ENCODE measurements at places on chromosomes 2 and 18. TPM values are rescaled to one million over a fixed set of nuclear protein-coding genes. Genes with fewer than 3 reads are reported as not detected.
A peak's percentile ranks its signal among the peaks of the same experiment; 100 is the strongest.

GRCh38 chr2:178761759-178762371, 45.4 kb downstream of the TTN start:
- peak; percentile 66 for DNase-seq

Gene ADCYAP1
- 29.7 TPM for polyA plus RNA-seq

Gene SLC35G4
- not detected for polyA plus RNA-seq

DNA sequence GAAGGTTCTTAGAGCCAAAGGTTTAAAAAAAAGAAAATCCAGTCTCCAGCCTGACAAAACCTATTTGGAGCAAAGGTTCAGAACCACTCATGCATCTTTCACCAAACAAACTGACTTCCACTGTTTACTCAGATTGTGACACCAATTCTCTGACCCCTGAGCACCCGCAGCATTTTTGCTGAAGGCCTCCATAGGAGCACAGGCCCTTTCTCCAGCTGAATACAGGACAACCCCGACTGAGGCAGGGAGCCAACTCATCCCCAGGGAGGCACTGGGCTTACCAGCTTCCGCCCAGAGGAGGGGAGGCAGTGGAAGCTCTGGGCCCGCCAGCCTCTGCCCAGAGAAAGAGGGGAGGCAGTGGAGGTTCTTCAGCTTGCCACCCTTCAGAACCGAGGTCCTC, 51.0 kb upstream of the CNGA3 start:
- no peak for DNase-seq

DNA sequence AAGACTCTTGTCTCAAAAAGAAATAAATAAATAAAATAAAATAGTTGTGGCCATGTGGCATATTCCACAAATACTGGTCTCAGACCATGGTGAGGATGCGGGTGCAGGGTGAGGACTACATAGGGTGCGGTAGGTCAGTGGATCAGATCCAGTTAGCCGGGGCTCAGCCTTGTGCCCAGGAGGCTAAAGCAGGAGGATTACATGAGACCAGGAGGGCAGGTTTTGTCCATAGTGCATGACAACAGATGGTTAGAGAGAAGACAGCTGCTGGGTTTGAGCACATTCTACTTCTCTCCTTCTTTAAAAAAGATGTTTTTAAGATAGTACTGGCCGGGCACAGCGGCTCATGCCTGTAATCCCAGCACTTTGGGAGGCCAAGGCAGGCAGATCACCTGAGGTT, 12.8 kb upstream of the PSD4 start:
- no peak for DNase-seq

GRCh38 chr2:132816234-132816633, 146.2 kb upstream of the LYPD1 start:
- DNase-seq, result no peak

DNA sequence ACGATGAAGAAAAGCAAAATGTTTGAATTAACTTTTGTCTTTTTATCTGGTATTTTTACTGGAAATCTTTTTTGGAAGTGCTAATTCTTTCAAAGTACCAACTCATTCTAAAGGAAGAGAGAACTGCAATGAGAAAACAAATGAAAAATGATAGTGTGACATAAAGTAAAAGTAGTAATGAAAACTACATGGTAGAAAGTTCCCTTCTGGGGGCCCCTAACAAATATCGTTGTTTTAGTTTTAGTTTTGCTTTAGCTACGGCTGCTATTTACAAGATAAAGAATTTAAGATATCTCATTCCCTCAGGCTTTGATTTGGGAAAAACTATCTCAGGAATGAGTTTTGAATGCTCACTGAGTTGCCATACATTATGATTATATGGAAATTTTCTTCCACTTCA, 161.4 kb downstream of the XIRP2 start:
- DNase-seq, result no peak

Gene ABHD1
- polyA plus RNA-seq, result 0.64 TPM

- peak; percentile 37 for DNase-seq
Observed at GRCh38 chr18:76622651-76623050, 127.6 kb upstream of the ZNF516 start.

DNA sequence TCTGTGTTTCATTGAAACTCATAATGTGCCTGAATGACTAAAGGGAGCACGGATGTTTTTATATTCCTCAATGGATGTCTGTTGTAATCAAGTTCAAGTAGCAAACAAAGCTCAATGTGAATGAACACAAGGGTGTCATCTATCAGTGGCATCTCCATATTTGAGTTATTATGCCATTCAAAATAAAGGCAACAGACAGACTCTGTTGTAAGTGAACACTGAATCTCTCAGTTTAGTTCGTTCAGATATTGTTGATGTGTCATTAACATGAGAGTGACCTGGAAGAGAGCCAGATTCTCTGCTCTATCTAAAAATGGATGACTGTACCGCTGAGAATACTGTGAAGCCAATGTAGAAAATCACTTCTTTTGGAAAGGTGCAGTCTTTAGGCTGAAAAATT, 118.7 kb downstream of the NUP35 start:
- DNase-seq, result peak; percentile 39

Gene LYPD6
- polyA plus RNA-seq, result 2.7 TPM

GRCh38 chr18:37156330-37156942, 327.5 kb downstream of the KIAA1328 start:
- no peak for DNase-seq

Gene ANKRD29
- 1.2 TPM for polyA plus RNA-seq

- DNase-seq, result peak; percentile 65
Observed at GRCh38 chr2:38540580-38541286, 62.0 kb downstream of the HNRNPLL start.

Gene FER1L5
- polyA plus RNA-seq, result not detected

Gene EVX2
- polyA plus RNA-seq, result 0.14 TPM

DNA sequence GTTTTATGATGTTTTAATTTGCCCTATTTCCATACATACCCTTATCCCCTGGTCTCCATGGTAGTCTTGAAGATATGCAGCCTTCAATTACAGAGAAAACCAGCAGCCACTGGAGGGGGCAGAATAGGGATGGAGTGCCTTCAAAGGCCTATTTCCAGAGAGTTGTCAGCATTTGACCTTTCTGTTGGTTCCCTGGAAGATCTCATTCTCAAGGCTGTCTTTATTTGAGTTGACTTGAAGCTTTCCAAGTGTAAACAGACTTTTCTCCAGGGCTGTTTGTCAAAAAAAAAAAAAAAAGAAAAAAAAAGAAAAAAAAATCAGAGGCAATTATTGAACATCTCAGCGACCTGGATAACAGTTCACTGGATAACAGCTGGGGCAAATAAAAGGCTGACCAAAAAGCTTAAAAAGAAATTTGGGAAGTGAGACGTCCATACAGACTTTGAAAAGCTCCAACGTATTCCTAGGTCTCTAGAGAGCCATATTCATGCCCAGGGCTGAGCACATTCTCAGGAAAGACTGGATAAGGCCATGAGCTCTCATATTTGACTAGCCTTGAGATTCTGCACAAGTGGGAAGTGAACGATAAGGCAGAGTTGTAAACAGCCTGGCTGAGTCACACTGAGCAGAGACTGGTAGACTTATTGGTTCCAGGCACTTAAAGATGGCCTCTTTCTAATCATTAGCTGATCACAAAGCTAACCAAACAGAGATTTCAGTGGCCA, 126.6 kb downstream of the VAPA start:
- DNase-seq, result no peak

Gene OXER1
- polyA plus RNA-seq, result 0.24 TPM

Gene EGR4
- polyA plus RNA-seq, result 0.83 TPM

- DNase-seq, result peak; percentile 29
Observed at GRCh38 chr18:48133671-48134251, 203.3 kb upstream of the SMAD2 start.

Gene ALK
- polyA plus RNA-seq, result 0.41 TPM

Gene ALKAL2
- not detected for polyA plus RNA-seq

- DNase-seq, result no peak
Observed at GRCh38 chr18:10511236-10511635, 14.6 kb upstream of the NAPG start.

- DNase-seq, result no peak
Observed at GRCh38 chr18:13393338-13393737, 174.8 kb downstream of the LDLRAD4 start.

Gene AKAIN1
- not detected for polyA plus RNA-seq

GRCh38 chr2:160783474-160783873, 289.9 kb upstream of the RBMS1 start:
- DNase-seq, result no peak

- no peak for DNase-seq
Observed at GRCh38 chr2:241720560-241720959, 13.9 kb upstream of the D2HGDH start.

GRCh38 chr2:45612285-45612684, 1.2 kb upstream of the SRBD1 start:
- DNase-seq, result no peak

DNA sequence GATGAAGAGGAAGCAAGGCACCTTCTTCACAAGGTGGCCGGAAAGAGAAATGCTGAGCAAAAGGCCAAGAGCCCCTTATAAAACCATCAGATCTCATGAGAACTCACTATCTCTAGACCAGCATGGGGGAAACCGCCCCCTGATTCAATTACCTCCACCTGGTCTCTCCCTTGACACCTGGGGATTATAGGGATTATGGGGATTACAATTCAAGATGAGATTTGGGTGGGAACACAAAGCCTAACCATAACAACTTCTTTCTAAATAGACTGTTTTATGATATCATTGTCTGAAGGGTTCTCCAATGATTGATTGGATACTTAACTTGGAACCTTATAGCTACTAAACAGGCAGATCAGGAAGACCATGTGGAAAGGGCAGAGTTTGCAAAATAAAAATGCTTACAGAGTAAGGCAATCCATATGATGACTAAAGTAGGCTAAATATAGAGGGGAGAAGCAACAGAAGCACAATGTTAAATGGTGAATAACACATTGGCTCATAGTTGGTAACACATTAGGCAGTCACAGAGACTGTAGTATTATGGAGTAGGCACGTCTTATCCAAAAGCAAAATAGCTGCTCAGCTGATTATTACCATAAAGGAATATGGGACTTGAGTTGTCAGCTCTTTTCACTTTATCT, 179.0 kb downstream of the BARD1 start:
- DNase-seq, result no peak

DNA sequence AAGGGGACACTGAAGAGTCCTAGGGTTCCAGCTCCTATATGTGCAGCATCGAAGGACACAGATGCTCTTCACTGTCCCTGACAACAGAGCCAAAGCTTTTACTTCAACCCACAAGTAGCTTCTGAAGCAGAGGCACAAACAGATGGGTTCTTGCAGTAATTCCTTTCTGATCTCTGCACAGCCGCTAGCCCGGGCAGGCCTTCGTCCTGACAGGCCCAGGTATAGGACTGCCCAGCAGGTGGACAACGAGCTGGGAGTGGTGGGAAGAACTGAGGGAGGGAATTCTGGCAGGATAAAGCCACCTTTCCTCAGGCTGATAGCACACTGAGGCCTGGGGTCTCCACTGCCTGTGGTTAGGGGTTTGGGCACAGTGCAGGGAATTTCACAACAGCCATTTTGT, 94.8 kb downstream of the RHOB start:
- no peak for DNase-seq

- DNase-seq, result no peak
Observed at GRCh38 chr18:3804336-3804735, 354.4 kb downstream of the TGIF1 start.

Gene DSG1
- polyA plus RNA-seq, result 0.05 TPM

- DNase-seq, result no peak
Observed at GRCh38 chr2:132400169-132400900, 16.3 kb upstream of the GPR39 start.

DNA sequence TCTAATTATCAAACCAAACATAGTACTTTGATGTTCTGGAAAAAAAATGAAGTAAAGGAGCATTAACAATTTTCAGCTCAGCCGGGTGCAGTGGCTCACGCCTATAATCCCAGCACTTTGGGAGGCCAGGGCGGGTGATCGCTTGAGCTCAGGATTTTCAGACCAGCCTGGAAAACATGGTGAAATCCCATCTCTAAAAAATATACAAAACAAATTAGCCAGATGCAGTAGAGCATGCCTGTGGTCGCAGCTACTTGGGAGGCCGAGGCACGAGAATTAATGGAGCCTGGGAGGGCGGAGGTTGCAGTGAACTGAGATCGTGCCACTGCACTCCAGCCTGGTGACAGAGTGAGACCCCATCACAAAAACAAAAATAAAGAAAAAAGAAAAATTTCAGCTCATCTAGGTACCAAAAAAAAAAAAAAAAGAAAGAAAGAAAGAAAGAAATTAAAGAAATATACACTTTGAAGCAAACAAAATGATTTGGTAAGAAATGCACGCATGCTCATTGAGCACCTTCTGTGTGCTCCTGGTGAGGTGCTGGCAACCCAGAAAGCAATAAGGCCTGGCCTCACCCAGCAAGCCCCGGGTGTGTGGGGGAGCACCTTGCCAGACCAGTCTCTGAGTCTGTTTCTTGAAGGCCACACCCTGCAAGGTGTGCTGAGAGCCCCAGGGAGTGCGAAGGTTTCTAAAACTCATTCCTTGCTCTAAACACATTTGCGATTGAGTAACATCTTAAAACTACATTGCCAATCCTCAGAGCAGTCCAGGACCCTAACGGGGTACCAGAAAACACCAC, 133.5 kb downstream of the TFCP2L1 start:
- DNase-seq, result no peak
